ENCODE measurements at places on chromosomes 2 and 18. TPM values are rescaled to one million over a fixed set of nuclear protein-coding genes. Genes with fewer than 3 reads are reported as not detected.

Gene TMEM17
- total RNA-seq, result 2.6 TPM

DNA sequence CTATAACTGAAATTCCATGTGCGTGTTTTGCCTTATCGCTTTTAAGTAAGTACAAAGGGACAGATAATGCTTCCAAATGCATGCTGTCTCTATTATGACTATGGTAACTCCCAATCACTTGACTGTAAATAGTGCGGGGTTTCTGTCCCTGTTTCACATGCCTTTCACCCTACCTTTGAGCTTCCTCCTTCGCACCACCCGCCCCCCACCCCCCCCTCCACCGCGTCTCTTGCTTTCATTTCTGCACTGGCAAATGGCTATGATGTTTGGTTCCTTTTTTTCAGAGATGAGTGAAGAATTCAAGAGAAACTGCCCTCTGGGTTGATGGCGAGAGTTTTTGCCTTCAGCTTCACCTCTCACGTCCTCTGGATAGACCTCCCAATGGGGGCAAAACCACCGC lies 25.0 kb upstream of the SPP2 start:
- no peak for DNase-seq

- DNase-seq, result no peak
Measured at GRCh38 chr2:2825062-2825461, 494.0 kb upstream of the MYT1L start.

DNA sequence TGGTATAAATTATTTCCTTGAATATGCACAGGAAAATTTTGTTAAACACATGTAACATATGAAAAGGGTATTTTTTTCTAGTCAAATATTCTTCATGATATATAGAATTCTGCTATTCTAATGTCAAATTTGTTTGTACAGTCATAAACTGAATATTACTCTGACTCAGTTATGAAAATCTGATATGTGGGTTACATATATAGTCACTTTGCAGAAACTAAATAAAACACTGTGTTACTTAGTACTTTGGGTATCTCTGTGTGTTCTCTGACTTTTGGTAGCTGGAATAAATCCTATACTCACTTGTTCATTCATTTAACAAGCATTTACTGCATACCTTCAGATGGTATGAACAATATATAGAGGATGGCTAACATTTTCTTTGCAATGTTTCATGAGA lies 159.4 kb downstream of the TTC27 start:
- DNase-seq, result no peak

Gene ZBTB7C
- total RNA-seq, result 0.10 TPM

- DNase-seq, result no peak
Measured at GRCh38 chr2:222646008-222646407, 9.9 kb downstream of the FARSB start.

DNA sequence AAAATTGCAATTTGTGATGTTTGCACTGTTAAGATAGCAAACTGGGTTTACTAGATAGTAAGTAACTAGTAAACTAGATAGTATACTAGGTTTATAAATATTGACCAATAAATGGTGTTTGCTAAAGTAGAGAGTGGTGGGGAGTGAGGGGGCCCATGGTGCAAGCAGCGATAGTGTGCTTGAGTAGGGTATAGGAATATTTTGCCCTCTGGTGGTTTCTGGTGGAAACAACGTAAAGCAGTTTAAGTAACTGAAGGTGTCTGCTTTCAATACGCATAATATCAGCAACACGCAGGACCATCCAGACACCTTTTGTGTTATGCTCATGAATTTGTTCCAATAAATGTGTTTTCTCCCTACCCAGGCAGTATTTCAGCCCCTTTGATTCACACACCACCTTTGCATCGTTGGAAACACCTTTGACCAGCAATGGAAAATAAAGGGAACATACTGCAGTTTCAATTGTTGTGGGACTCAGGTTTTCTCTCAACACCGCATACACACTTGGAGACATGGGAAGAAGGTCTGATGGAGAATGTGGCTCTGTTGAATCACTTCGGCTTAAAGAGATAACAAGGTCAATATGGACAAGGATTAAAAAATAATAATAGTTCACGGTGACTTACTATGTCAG lies 16.7 kb upstream of the STAT1 start:
- DNase-seq, result no peak

Measured in MG63 (cell line).